NCI-H2227 treated with DMSO at 0.1 percent for 48 hours (cell line): ENCODE measurements at places on chromosomes 3 and 15.

DNA sequence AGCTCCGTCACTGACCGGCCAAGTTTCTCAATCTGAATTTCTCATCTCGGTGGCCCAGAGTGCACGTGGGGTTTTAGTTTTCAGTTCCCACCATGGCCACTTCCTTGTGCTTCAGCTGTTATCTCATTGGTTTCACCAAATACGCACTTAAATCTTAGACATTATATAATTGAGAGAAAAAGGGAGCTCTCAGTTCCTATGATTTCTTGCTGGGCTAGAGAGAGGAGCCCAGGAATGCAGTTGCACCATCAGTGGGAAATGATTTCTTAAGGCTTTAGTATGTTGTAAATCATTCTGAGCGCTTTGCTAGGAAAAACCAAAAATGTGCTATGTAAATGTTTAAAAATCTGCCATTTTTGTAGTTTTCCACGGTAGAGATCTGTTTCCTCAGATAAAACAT is 53.2 kb downstream of the OXNAD1 start:
- DNase-seq = no peak

- no peak for DNase-seq
Observed at GRCh38 chr15:43525131-43525530, 7.7 kb downstream of the MAP1A start.

- peak; percentile 32 for DNase-seq
Observed at GRCh38 chr3:72100601-72101187, 315.7 kb upstream of the PROK2 start.

DNA sequence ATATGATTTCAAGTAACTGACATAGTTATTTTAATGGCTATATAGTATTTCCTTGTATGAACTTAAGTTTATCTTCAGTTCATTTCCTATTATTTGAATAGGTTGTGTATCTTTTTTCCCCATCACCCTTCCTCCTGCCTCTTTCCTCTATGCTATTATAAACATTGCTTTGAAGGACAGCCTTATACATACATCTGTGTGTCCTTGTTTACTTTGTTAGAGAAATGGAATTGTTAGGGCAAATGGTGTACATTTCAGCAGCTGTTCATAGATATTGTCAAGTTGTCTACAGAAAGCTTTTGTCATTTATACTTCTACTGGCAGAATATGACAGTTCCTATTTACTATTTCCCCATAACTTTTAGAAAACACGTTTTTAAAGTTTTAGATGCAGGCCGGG is 18.4 kb downstream of the AKAP13 start:
- no peak for DNase-seq

DNA sequence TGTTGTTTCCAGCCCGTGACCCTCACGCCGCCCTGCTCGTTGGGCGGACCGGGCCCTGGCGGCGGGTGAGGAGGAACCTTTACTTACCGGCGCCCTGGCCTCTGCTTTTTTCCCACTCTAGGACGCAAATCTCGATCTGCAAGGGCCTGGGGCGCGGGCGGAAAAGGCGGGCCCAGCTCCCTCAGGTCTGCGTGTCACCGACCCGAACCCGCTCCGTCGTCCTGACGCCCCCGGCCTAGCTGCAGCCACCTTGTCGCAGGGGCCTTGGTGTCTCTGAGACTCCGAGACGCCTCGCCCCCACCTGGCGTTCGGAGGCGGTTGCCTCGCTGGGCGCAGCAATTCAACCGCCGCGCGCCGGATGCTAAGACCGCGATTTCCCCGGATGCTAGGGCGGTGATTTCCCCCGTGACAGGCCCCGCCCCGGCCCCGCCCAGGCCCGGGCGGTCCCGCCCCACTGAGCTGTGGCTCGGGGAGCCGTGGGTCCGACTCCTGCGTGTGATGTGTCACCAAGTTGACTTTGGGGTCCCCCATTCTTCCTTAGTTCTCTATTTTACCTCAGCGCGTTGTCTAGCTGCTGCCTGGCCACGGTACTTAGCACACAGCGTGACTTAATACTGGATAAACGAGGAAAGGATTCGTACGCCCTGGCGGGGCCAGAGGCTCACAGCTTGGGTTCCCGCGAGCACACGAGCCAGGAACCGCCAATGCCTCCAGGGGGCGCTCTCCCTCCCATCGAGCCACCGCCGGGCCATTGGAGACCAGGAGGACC is at the start of gene RPL39L:
TSS of gene RPL39L (minus strand) at position 371 of the 769 bp plus-strand sequence. CDS start 18,196 bp downstream, outside the sequence.
- DNase-seq = peak; percentile 89

GRCh38 chr15:74196175-74196574 is 6.4 kb downstream of the STRA6 start:
- DNase-seq = no peak

- DNase-seq = no peak
Observed at GRCh38 chr3:133831966-133832801, 26.6 kb downstream of the SRPRB start.

DNA sequence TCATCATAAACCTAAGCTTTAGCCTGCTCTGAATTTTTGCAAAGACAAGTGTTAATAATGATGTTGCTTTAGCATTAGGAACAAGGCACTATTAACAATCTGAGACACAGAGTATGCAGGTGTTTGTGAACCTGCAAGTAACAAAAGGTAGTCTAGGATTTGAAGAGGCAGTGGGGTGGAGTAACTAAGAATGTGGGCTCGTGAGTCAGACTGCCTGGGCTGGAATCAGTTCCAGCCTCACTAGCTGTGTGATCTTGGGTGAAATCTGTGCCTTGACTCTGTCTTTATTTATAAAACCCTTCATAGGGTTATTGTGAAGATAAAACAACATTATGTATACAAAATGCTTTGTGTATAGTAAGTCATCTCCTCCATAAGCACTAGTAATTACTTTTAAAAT is 610.6 kb upstream of the CFAP20DC start:
- DNase-seq = no peak

GRCh38 chr3:16410659-16411058 is 102.8 kb downstream of the RFTN1 start:
- no peak for DNase-seq

DNA sequence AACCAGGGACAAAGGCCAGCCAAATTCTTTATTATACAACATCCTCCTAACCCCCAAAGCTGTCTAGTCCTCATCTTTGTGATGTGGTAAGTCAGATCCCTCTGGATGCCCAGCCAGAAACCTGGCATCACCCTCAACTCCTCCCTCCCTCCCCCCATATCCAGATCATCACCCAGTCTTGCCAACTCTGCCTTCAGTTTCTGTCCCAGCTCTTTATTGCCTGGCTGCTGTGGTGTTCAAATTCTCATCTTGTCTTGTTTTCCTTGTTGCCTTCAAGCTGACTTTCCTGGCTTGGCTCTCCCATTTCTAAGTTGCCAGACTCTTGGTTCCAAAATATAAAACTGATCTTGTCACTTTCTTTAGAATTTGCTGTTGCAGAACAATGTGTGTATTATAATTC is 28.6 kb downstream of the MAP2K1 start:
- no peak for DNase-seq

GRCh38 chr3:43005253-43005652 is 26.1 kb downstream of the GASK1A start:
- no peak for DNase-seq

DNA sequence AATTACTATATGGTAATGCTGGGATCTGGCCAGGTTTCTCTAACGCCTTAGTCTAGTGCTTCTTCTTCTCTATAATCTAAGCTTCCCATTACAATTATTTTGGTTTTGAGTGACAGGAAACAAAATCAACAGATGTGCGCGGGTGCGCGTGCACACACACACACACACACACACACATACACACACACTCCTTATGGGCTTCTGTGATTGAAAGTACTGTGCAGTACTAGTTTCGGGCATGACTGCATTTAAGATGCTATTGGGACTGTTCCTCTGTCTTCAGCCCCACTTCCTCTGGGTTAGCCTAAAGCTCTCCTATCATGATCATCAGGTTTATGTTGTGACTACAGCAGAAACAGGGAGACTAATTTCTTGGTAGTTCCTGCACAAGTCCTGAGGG is 32.2 kb downstream of the EPHB1 start:
- no peak for DNase-seq

- DNase-seq = no peak
Observed at GRCh38 chr15:55750706-55751105, 7.8 kb upstream of the PRTG start.

DNA sequence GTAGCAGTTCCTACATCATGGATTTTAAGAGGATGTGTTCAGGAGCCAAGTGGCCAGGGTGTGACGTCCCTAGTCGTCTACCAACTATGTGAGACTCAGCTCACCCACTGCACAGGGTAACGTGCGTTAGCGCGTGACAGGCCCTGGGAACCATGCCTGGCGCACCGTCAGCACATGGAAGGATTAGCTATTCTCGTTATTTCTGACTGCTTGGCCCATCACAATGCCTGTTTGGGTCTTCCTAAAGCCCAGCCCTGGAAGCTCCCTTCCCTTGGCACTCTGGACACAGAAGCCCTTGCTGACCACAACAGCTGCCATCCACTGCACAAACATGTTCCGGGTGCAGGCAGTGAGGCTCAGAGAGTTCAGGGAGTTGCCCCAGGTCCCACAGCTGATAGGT is 91.0 kb upstream of the RPL32 start:
- no peak for DNase-seq
